Activated naive CD4-positive, alpha-beta T cell treated with Interleukin-2 at 50 U/mL for 16 hours (primary cell): ENCODE measurements at places on chromosomes 1 and 21.

DNA sequence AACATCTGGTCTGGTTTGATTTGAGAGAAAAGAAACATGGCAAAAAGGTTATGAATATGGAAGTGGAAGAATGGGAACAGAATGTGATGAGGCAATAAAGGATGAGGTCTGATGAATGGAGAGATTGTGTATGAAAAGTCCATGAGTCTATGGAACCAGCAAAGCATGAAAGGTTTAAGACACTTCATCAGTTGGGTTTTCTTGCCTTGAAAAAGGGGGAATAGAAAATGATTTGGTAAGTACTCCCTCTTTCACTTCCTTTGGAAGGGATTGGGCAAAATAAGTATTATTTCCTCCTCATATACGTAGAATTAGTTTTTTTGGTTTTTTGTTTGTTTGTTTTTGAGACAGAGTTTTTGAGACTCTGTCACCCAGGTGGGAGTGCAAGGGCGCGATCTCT, 155.8 kb downstream of the TRIM33 start:
- DNase-seq: no peak

DNA sequence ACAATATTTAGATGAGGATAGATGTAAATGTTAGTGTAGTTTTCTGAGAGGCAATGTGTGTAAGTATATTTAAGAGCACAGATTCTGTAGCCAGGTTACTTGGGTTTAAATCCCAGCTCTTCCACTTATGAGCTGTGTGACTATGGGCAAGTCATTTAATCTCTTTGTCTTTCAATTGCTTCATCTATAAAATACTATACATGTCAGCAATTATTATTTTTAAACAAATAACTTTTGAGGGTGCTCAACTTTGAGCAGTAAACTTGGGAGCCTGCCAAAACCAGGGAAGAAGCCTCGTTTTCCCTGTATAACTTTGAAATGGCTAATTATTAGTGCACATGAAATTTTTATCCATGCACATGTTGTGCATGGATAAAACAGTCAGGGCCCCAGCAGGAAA, 222.8 kb downstream of the FOXD2 start:
- no peak for DNase-seq

- no peak for DNase-seq
Measured at GRCh38 chr1:21184276-21184675, 7.6 kb upstream of the EIF4G3 start.

- no peak for DNase-seq
Measured at GRCh38 chr1:67570486-67571143, 114.4 kb upstream of the GADD45A start.

GRCh38 chr1:19582318-19582717, 61.8 kb upstream of the NBL1 start:
- DNase-seq: peak; percentile 82

- DNase-seq: no peak
Measured at GRCh38 chr1:59346429-59346828, 49.5 kb downstream of the FGGY start.

- DNase-seq: no peak
Measured at GRCh38 chr21:44865561-44866280, 7.8 kb downstream of the PTTG1IP start.

GRCh38 chr1:24735509-24736375, 9.5 kb upstream of the CLIC4 start:
- DNase-seq: no peak

DNA sequence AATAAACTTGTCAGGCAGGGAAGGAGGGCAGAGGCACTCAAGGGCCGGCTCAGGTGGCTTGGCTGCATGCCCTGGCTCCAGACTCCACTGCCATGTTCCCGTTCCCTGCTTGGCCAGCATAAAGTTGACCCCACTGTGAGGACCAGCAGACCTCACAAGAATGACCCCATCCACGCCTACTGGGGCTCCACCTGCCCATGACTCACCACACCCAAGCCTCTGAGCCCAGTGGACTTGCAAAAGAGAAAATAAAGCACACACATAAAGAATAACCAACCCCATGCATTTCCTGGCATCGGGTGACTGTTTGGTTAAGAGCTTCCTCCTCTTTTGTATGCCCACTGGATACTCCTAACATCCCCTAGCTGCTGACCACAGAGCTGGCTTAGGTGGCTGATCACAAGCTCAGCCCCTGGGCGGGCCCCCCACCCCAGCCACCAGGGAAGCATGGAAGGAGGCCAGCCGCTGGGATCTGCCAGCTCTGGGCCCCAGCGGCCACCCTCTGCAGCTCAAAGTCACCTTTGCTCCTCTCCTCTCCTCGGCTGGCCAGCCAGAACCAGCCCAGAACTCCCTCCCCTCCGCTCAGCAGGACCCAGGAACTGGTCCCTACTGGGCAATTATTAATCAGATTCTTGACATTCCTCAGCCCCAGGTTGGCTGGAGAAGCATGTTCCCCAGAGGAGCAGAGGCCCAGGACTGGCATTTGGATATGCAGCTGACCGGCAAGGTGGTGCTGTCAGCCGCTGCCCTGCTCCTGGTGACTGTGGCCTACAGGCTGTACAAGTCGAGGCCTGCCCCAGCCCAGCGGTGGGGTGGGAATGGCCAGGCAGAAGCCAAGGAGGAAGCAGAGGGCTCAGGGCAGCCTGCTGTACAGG, at the start of gene KLHDC7A:
KLHDC7A (plus strand) TSS at position 616 of the 875 bp plus-strand sequence; CDS start at position 668, 52 bp downstream.
- no peak for DNase-seq

DNA sequence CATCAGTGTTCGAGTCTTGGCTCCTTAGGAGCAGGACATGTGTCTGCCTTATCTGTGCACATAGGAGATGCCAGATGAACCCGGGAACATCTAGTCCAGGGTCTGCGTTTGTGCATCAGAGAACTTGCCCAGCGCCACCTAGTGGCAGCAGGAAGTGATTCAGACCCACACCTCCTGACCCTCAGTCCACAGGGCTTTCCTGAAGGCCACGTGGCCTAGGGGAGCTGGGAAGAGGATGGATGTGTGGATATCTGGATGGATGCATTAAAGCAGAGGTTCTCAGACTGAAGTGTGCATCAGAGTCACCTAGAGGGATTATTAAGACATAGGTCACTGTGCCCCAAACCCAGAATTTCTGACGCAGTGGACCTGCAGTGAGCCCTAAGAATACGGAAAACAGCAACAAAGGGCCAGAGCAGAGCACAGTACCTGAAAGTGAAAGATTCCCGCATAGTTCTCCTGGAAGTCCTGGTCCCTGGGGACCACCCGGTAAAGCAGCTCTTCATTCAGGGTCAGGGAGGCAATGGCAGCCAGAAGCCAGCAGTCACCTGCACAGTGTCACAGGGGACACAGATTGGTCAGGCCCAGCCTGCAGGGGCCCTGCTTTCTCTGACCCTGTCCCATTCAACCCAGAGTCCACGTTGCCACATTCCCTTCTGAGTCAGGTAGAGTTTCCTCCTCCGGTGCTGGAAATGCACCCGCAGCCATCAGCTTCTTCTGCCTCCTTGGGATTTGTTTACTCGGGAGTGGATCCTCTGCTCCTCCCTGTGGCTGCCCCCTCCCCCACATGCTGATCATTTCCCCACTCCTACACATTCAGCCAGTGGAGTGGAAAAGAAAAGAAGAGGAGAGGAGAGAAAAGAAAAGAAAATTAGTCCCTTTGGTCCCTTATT, 37.0 kb downstream of the CAPN8 start:
- DNase-seq: peak; percentile 43

GRCh38 chr1:65175171-65176055, 27.4 kb downstream of the AK4 start:
- DNase-seq: no peak

- no peak for DNase-seq
Measured at GRCh38 chr21:37060296-37060695, 12.6 kb downstream of the PIGP start.

DNA sequence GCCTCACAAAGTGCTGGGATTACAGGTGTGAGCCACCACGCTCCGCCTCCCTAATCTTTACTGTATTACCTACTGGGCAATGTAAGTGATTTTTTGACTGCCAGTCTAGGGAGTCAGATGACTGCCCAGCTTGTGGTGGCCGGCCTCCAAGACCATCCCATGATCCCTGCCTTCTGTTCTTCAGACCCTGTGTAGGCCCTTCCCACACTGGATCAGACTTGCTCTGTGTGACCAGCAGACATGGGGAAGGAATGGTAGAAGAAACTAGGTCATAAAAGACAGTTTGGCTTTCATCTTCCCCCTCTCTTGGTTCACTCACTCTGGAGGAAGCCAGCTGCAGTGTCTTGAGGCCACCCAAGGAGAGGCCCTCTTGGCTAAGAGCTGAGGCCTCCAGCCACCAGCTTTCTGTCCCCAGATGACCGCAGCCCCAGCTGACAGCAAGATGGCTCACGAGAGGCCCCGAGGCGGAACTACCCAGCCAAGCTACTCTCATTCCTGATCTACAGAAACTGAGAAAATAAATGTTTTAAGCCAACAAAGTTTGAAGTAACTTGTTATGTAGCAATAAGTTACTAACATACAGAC, 14.5 kb upstream of the CBR3 start:
- DNase-seq: no peak

GRCh38 chr1:91124989-91125417, 103.2 kb upstream of the ZNF644 start:
- DNase-seq: peak; percentile 46

GRCh38 chr1:218299416-218299815, 14.3 kb downstream of the RRP15 start:
- no peak for DNase-seq

GRCh38 chr1:113422315-113423068, 32.2 kb downstream of the MAGI3 start:
- no peak for DNase-seq

- no peak for DNase-seq
Measured at GRCh38 chr1:214022810-214023425, 35.1 kb downstream of the PROX1 start.

- DNase-seq: no peak
Measured at GRCh38 chr21:32364387-32364786, 28.4 kb downstream of the URB1 start.

DNA sequence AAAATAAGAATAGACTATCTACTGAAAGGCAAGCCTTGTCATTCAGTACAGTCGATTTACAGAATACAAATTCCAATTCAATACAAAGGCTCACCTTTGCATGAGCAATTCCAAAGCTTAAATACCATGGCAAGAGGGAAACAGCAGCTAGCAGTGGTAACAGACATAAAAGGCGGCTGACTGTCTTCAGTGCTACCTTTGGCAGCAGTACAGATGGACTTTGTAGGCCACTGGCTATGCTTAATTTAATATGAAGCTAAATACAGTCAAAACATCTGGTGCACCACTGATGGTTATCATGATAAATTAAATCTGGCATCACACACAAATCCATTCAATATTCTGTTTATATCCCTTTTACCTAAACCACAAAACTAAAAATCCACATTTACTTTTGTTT, 62.4 kb downstream of the RERE start:
- no peak for DNase-seq

DNA sequence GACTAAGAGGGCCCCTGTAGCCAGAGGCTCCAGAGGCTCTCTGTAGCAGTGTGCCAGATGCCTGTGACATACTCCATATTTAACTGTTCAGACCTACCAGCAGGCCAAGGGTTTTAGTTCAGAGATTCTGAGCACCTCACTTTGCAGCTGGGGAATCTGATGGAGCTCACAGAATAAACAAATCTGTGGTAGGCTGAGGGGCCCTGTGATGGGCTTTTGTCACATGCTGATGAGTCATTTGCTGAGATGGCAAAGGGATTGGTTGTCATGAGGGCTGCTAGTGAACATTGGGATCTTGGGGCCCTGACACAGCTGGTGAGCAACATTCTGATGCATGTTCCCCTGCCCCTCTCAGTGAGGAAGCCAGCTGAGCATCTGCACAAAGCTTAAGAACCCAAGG, 482.2 kb downstream of the CAMTA1 start:
- DNase-seq: no peak

- no peak for DNase-seq
Measured at GRCh38 chr1:154263465-154264332, 8.7 kb upstream of the HAX1 start.

DNA sequence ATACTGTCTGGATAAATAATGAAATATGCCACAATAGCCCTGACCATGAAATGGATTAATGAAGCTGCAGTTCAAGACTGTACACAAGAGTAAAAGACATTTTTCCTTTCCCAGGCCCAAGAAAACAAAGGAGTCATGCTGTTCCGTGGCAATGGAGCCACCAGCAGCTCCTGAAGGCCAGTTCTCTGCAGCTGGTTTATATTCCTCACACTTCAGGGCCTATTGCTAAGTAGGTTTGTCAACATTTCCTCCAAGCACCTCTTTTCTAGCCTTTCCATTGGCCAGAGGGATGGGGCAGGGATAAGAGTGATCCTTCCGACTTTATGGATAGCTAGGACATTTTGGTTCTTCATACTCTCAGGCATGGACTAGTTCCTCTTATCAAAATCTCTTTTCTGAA, 24.2 kb upstream of the RGL1 start:
- no peak for DNase-seq

DNA sequence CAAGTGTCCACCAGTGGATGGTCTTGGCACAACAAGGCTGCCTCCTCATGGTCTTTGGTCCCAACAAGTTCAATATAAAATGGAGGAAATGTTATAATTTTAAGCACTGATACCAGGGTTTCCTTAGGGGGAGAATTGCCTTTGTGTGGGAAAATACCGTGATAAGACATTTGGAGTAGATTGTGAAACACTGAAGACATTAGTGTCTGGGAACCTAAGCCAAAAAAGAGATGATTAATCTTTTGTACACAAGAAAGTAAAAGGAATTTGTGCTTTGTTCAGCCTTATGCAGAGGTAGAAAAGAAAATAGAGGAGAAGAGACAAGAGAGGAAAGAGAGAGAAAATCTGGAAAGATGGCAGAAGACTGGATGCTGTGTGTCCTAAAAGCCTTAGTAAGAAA, 36.1 kb downstream of the ST6GALNAC3 start:
- no peak for DNase-seq

- no peak for DNase-seq
Measured at GRCh38 chr1:218717575-218717974, 372.4 kb downstream of the TGFB2 start.

DNA sequence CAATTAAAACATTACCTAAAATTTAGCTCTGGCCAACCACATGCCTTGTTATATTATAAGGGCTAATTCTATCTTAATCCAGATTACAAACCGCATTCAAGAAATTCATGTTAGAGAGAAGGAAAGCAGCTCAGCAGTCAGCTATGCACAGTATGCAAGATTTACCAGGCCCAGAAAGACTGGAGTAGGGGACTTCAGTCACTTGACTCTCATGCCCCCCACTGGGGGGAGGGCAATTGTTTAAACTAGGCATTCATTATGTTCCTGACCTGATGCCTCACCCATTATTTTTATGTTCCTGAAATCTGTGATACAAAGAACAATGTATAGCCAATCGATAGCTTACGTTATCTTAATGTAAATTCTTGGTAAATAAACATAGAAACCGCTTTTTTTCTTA, 96.9 kb downstream of the ZNF644 start:
- DNase-seq: no peak
